NCI-H526 (cell line): ENCODE measurements at places on chromosomes 13 and 19.

DNA sequence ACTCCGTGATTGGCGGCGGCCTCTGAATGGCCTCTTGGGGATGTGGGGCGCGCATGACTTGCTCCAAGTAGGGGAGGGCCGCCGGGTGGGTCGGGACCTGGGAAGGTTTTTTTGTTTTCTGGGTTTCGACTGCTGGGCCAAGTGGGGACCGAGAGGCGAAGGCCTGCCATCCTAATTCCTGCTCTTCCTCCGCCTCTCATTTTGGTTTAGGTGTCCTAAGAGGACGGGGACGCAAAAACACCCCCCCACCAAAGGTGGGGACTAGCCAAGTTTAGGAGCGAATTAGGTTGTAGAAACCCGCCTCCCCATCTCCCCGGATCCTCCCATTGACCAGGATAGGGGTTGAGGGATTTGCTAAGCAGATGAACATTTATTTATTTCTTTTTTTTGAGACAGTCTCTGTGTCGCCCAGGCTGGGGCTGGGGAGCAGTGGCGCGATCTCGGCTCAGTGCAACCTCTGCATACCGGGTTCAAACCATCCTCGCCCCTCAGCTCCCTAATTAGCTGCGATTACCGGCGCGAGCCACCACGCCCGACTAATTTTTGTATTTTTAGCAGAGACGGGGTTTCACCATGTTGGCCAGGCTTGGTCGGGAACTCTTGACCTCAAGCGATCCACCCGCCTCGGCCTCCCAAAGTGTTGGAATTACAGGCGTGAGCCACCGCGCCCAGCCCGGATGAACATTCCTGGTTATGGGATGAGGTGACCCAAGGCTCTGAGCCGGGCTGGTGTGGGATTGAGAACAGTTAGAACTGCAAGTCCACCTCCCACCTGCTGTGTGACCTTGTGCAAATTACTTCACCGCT is 838 bp downstream of the PPP2R1A start:
- DNase-seq, result peak; percentile 61

GRCh38 chr13:46478651-46479050 is 74.3 kb upstream of the LRCH1 start:
- DNase-seq, result no peak

DNA sequence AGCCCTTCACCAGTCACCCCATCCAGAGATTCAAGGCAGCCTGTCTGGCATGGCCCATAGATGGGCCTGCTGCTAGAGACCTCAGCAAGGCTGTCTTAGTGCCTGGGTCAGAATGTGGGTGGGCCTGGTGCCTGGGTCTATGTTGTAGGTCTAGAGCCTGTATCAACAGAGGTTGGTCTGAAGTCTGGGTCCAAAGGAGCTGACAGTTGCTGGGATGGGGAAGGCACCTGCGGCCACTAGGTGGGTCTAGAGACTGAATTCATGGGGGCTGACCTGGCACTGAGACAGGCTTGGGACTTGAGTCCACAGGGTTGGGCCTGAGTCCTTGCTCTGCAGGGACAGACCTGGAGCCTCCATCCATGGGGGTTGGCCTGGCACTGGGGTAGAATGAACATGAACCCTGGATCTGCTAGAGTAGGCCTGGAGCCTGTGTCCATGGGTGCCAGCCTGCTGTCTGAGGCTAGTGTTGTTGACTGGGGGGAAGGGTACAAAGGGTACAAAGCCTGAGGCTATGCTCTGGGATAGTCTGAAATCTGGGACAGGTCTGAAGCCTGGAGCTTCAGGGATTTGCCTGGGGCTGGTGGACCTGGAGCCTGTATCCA is 516.8 kb downstream of the OLFM4 start:
- DNase-seq, result no peak

DNA sequence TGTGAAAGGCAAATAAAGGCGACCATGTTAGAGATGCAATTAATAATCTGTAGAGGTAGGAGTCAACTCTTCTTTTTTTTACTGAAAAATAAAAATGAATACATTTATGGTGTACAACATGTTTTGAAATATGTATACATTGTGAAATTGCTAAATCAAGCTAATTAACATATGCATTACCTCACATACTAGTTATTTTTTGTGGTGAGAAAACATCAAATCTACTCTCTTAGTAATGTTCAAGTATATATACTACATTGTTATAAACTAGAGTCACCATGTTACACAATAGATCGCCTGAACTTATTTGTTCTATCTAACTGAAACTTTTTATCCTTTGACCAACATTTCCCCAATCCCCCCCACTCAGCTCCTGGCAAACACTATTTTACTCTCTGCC is 143.2 kb downstream of the POU4F1 start:
- DNase-seq, result no peak

DNA sequence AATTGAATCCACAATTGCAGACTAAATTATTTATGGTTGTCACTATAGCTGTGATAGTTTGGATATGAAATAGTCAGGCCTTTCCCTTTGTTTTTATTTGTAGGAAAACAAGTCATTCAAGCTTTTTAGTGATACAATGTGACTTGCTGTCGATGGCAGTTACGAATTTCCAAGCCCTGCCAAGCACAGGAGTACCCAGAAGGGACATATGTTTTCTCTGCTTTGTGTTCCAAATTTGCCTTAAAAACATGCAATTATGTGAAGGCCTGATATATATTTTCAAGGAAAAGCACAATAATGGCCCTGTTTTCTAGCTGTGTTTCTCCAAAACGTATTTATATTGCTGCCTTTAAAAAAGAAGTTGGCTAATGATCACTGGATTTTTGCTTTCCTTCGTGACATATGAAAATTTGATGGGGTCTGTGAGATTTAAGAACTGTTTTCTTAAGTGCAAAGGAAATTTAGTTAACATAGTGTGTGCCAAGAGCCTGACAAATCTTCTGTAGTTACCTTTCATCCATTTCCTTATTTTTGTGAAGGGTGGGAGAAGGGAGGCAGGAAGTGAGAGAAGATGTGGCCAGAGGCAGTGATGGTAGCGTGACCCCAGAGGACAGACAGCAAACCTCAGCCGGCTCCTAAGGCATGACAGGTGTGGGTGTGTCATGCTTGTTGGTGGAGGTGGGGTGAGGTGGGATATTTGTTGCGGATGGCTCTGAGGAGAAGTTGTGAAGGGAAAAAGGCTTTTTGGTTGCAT is 79.6 kb downstream of the TEX26 start:
- DNase-seq, result peak; percentile 86

GRCh38 chr13:30746791-30747190 is 11.4 kb downstream of the ALOX5AP start:
- no peak for DNase-seq

- DNase-seq, result peak; percentile 39
Observed at GRCh38 chr19:6677883-6678689, 8.1 kb upstream of the TNFSF14 start.

GRCh38 chr19:1663852-1664251 is 11.4 kb upstream of the TCF3 start:
- no peak for DNase-seq

- DNase-seq, result peak; percentile 48
Observed at GRCh38 chr13:70203661-70204229, 95.5 kb upstream of the KLHL1 start.

DNA sequence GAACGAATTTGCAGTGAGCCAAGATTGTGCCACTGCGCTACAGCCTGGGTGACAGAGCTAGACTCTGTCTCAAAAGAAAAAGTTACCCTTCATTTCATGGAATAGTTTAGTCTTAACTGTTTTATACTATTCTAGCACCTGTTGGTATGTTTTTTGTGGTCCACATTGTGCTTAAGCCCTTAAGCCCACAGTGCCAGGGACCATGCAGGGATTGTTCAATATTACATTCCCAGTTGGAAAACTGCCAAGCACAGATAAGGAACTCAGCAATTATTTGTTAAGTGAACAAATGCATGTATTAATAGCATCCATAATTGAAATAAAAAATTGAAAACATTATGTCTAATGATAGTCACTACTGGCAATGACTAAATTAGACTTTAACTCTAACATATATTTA is 193.5 kb downstream of the PCDH17 start:
- DNase-seq, result no peak

DNA sequence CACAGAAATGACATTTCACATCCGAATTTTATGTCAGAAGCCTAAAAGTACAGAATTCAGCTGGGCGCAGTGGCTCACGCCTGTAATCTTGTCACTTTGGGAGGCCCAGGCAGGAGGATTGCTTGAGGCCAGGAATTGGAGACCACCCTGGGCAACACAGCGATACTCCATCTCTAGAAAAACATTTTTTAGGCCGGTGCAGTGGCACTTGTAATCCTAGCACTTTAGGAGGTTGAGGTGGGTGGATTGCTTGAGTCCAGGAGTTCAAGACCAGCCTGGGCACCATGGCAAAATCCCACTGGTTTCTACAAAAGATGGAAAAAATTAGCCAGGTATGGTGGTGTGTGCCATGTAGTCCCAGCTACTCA is 15.3 kb downstream of the NOP53 start:
- DNase-seq, result no peak

DNA sequence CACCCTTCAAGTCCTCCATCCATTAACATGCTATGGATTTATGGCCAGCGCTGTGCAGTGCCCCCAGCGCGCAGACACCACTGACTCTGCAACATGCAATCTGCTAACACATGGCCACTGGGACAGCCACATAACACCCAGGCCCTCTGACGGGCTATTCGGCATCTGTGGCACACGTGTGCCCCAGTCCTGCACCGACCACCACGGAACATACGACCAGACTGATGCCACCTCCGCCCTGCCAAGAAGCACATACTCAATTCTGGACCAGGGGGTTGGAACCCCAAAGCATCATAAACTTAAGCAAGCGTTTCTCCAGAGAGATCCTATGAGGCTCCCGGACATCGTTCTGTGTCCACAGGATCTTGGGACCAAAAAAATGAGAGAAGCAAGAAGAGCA is 9.8 kb downstream of the STK24 start:
- no peak for DNase-seq

DNA sequence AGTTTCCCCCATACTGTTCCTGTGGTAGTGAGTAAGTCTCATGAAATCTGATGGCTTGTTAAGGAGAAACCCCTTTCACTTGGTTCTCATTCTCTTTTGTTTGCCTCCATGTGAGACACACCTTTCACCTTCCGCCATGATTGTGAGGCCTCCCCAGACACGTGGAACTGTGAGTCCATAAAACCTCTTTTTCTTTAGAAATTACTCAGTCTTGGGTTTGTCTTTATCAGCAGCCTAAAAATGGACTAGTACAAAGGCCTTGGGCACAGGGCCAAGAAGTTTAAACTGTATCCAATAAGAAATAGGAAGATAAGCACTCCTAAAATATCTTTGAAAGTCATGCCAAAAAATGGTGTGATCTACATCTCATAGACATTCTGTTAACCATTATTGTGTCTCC is 176.9 kb downstream of the TBC1D4 start:
- DNase-seq, result no peak

DNA sequence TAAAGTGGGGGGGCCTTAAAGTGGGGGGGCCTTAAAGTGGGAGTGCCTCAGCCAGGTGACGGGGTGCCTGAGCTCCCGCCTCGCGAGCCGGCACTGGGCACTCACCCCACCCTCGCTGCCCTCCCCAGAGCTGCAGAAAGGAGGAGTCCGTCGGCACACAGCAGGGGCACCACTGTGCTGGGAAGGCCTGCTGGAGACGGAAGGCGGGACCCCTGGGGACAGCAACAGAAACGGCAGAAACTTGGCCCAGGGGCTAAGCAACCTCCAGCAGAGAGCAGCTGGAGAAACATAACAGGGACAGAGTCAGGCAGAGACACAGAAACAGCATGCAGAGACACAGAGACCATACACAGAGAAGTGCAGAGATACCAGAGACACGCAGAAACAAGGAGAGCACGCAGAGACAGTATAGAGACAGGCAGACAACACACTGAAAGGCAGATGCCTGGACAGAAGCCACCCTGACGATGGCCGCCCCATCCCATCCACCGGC is 7.9 kb downstream of the CFD start:
- DNase-seq, result no peak

- peak; percentile 44 for DNase-seq
Observed at GRCh38 chr19:7681340-7682174, 924 bp downstream of the TRAPPC5 start.

DNA sequence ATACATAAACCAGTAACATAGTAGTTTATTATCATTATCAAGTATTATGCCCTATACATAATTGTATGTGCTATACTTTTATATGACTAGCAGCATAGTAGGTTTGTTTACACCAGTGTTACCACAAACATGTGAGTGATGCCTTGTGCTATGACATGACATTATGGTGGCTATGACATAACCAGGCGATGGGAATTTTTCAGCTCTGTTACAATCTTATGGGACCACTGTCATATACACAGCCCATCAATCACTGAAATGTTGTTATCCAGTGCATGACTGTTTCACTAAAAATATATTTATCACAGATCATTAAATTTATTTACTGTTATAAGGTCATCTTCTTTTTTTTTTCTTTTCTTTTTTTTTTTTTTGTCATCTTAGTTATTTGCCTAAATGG is 674.5 kb downstream of the PCDH17 start:
- DNase-seq, result no peak

DNA sequence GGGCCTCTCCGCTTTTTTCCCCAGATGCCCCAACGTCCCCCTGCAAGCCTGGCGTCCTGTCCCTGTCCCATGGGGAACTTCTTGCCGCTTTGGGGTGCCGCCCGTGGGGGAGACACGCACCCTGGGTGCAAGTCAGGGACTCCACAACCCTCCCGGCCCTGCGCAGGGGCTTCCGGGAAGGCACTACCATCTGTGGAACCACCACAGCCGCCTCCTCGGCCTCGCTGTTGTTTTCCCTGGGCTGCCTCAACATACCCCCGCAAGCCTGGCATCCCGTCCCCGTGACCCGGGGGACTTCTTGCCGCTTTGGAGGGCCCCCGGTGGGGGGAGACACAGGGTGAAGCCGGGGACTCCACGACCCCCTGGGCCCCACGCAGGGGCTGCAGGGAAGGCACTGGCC is 238.4 kb downstream of the TUBA3C start:
- no peak for DNase-seq

DNA sequence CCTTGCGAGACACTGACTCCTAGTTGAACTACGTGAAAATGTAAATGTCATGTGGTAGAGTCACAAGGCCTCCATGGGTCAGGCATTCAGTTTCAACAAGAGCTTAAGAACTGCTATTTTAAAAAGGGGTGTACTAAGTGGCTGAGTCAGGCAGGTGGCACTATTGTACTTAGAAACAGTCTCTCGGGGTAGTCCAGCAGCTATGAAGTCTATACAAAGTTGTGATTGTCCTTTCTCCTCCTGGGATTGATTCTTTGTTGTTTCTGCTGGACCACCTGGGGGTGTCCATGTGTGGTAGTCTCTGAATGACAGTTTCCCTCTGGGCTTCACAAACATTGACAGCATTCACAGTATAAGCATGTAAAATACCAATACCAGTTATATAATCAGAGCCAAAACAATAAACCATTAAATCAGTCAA is 33.0 kb downstream of the UGGT2 start:
- peak; percentile 73 for DNase-seq

- DNase-seq, result no peak
Observed at GRCh38 chr19:41455936-41456335, 13.0 kb downstream of the ERICH4 start.

DNA sequence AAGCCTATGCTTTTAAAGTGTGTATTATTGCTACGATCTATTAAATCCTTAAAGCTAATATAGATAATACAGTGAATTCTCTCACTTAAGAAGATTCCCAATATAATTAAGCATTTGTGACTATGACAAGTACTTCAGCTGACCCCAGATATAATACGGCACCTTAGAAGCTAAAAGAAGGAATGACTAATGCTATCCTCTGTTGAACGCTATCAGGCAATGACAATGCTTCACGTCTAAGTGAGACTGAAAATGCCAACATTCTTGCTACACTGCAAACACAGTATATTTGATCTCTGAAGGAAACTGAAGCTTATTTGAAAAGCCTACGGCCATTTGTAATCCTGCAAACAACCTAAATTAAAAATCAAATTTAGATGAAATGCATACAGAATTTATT is 19.7 kb downstream of the VWA8 start:
- no peak for DNase-seq
